GM10248 (cell line): ENCODE measurements at places on chromosomes 2 and 18.

- DNase-seq: no peak
Observed at GRCh38 chr2:240643811-240644150, 18.5 kb downstream of the GPR35 start.

GRCh38 chr2:50627505-50627904 lies 404.4 kb downstream of the NRXN1 start:
- DNase-seq: no peak

GRCh38 chr18:40056079-40056692 lies 1898.8 kb upstream of the PIK3C3 start:
- DNase-seq: no peak

- no peak for DNase-seq
Observed at GRCh38 chr18:59576541-59577385, 120.5 kb downstream of the CCBE1 start.

GRCh38 chr2:8144785-8145184 lies 537.1 kb upstream of the ID2 start:
- no peak for DNase-seq

DNA sequence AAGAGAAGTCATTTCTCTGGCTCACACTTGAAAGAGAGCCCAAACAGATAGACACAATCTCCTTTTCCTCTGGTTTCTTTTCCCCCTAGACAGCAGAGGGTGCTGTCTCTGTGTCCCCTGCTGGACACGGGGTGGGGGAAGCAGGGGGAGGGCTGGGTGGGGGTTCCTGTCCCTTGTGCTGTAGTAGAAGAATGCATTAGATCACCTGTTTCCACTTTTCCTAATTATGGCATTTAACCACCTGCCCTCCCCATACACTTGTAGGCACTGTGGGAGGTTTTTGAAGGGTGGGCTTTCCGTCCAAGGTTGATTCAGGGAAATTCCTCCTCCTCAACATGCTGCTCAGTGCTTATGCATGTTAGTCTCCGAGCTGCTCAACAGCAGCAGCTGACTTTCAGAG lies 206.2 kb upstream of the EPAS1 start:
- no peak for DNase-seq

DNA sequence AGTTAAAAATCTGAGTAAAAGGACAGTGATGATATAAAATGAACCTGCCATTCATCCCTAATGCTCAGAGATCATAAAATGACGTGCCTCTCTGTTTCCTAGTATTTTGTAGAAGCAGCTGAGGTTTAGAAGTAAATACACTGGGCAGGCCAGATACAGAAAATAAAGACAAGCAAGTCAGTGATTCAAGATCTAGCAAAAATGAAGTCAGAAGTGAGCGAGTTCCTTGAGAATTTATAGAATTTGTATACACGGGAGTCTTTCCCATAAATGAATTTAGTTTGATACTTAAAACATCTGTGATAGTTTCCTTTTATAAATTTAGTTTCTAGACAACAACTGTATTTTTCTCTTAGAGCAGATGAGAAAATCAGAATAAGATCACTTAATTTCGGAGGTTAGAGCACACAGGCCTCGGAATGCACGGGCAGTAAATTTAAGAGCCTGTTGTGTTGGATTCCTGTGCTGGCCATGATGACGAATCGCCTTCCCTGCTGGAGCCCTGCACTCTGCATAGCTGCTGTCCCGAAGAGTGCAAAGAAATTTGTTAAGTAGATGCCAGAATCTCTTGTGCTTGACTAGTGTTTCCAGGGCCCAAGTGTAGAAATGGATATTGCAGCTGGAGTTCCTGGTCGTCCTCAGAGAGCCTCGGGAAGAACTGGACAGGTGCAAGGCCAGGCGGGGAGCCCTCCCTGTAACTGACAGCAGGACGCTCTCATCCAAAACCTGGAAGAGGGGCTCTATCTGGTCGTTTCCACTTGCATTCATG lies 83.7 kb upstream of the RBM44 start:
- DNase-seq: no peak

DNA sequence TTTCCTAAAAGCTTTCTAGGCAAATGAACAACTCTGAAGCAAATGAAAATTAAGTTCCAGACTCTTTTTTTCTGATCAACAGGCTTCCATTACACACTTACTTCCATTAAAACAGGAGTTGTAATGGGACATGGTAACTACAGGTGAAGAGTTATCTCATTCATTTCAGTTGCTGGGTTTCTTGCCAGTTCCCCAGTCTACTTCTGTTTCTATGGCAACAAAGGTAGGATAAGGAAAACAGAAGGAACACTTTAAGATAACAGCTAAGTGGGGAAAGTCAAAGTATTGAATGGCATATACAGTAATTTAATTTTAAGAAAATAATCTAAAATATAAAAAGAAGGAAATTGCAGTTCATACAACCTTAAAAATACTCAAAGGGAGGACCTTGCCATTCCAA lies 25.1 kb downstream of the BAZ2B start:
- DNase-seq: no peak

- no peak for DNase-seq
Observed at GRCh38 chr2:238851026-238851425, 3.1 kb downstream of the TWIST2 start.

GRCh38 chr2:65620524-65620923 lies 188.1 kb upstream of the SPRED2 start:
- no peak for DNase-seq

GRCh38 chr2:31051258-31052140 lies 86.7 kb downstream of the GALNT14 start:
- no peak for DNase-seq

- no peak for DNase-seq
Observed at GRCh38 chr18:8324343-8325065, 284.7 kb upstream of the RAB12 start.

DNA sequence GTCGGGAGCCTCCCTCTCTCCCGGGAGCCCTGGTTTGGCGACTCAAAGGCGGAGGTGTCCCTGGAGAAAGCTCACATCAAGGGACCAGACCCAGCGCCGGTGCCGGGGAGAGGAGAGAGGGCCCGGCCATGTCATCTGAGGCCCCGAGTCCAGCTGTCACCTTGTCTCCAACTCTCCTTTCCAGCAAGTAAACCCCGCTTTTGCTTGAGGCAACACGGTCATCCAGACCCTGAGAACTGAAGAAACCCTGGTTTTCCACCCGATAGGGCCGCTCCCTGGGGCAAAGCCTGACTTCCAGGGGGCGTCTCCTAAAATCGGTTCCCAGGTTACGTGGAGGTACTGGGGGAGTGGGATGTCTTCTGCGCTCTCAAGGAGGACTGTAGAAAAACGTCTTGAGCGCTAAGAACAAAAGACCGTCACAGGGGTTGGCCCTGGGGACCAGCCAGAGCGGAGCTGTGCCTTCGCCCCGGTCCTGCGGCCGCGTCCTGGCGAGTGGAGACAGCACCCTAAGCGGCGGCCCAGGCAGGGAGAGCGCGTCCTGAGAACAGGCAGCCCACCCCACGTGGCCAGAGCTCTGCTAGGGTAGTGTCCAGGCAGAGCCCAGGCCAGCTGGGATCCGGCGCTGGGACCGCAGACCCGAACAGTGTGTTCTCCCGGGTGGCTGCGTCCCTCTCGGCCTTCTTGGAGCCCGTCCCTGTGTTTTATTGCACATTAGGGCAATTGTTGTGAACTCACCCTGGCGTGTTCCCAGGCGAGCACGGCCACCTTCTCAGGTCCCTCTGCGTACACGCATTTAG lies 55.7 kb downstream of the TMEM18 start:
- DNase-seq: no peak

GRCh38 chr2:160628811-160629210 lies 135.2 kb upstream of the RBMS1 start:
- no peak for DNase-seq

DNA sequence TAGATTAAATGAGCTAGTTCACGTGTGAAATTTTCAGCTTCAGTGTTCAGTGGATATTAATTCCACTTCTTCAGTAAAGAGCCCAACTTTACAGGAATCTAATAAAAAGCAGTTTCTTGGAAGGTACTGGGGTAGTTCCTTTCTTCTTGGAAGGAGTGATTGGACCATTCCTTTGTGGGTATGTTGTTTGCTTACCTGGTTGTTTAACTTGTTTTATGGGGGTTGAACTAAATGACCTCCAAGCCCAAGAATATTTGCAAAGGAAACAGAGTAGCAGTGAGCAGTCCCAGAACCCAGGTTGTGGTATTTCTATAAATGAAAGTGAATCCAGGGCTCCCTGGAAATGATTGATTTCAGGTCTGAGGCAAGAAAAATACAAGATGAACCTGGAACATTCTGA lies 31.4 kb downstream of the KCNJ13 start:
- DNase-seq: no peak

- DNase-seq: no peak
Observed at GRCh38 chr2:235957251-235957650, 210.9 kb downstream of the GBX2 start.

GRCh38 chr2:161173541-161174194 lies 13.4 kb downstream of the TANK start:
- no peak for DNase-seq

DNA sequence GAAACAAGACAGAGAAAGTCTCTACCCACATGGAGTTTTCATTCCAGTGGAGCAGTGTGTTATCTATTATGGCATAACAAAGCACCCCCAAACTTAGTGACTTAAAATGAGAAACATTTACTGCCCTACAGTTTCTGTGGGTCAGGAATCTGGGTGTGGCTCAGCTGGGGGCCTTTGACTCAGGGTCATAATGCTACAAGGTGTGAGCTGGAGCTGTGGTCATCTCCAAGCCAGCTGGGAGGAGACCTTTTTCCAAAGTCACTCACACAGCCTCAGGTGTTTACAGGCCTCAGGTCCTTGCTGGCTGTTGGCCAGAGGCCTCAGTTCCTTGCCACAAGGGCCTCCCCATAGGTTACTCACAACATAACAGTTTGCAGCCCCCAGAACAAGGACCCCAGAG lies 169.2 kb downstream of the ETAA1 start:
- no peak for DNase-seq

GRCh38 chr2:109624339-109624738 lies 10.2 kb downstream of the SOWAHC start:
- DNase-seq: no peak

DNA sequence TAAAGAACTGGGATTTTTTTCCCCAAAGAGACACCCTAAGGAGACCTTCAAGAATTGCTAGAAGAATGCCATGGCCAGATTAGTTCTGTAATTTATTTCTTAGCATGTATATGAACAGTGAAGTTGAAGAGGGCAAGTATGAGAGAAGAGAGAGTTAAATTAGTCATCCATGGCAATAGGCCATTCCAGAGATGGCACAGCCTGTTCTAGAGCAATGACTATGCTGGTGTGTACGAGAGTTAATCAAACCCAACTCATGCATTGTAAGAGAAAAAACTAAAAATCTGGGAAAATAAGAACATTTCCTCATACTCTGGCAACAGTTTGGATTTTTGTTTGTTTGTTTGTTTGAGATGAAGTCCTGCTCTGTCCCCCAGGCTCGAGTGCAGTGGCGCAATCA lies 112.1 kb upstream of the PIK3C3 start:
- no peak for DNase-seq

- no peak for DNase-seq
Observed at GRCh38 chr18:42413870-42414269, 458.8 kb downstream of the PIK3C3 start.

GRCh38 chr18:29693334-29693733 lies 1349.2 kb downstream of the DSC3 start:
- no peak for DNase-seq

DNA sequence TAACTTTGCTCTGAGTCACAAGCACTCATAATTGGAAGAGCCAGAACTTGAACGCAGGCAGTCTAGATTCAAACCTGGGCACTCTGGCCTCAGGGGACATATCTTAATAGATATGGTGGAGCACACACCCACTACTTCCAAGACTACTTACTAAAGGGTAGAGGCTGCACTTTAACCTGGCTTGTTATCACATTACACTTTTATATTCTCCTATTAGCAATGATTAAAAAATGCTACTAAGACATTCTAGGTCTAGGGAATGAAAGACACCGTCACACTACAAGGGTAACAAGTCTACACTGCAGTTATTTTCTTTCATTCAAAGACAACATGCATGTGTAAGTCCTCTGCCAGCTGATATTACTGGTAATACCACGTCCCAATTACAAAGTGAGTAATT lies 258.8 kb downstream of the ZNF521 start:
- no peak for DNase-seq

- DNase-seq: no peak
Observed at GRCh38 chr2:74290066-74290465, 53.1 kb downstream of the SLC4A5 start.

DNA sequence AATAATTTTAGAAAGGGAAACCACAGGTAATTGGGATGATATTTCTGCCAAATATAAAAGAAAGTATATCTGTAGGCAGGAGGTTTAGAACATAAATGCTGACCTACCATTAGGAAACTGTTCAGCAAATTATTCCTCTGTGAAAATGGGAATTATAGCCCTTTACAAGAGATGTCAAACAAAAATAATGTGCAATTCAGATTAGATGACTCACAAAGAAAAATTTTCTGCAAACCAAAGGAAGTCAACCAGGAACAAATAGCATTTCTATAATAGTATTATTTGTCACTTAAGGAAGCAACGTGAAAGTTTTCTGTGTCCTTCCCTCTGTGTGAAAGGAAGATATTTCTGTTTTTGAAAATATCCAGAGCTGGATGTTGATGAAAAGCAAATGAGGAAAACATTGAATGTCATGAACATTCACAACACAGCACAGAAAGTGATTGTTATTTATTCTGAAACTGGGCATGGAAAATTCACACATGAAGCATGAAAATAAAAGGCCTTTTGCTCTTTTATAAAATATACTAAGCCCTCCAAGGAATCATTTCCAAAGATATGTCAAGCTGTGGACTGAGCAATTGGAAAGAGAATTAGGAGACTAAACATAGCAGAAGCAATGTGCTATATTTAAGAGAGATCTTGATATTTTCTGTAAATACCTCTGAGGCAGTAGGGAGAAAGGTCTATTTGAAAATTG lies 57.9 kb upstream of the SPHKAP start:
- DNase-seq: no peak

DNA sequence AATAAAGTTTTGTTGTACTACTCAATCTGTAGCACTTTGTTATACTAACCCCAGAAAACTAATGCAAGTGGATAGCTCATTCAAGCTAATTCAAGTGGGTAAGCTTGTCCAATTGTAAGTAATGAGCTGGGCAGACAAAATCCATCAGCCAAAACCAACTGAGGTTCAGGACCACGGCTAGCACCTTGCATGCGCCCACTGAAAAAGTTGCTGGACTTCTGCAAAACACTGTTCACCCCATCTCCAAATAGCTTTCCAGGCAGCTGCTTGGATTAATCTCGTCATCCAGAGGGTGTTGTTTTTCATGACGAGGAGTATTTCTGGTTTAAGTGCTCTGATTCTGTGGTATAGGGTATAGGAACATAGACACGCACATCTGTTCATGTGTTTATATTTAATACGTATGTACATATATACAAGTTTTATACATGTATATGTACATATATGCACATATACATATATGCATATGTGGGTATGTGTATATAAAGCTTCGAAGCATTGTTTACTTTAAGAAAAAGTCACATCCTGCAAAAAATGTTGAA lies 307.5 kb downstream of the GALR1 start:
- DNase-seq: no peak

GRCh38 chr2:32838949-32839348 lies 107.8 kb upstream of the LTBP1 start:
- DNase-seq: no peak

GRCh38 chr18:74803769-74804168 lies 206.1 kb downstream of the ZNF407 start:
- DNase-seq: no peak
